Breast epithelium (tissue), 4 donors: ENCODE measurements at places on chromosomes 3 and 15. TPM values are rescaled to one million over a fixed set of nuclear protein-coding genes. Genes with fewer than 3 reads are reported as not detected.
A peak's percentile ranks its signal among the peaks of the same experiment; 100 is the strongest.

DNA sequence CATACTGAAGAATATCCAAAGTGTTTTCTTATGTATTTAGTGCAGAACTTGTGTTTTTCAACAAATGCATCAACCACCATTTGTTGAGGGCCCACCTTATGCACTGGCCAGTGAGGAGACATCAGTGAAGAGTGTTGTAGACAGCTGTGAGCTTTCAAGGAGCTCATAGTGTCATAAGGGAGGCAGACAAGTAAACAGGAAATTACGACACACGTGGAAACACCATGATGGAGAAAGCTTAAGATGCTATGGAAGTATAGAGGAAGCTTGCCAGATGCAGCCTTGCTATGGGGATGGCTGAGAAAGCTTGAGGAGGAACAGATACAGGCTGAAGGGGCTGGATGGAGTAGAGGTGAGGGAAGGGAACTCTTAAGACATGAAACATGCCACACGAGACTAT lies 50.8 kb upstream of the PSMD6 start:
- no peaks in the 10 kb centered on the region for H3K36me3 ChIP-seq
- H3K27me3 ChIP-seq, result no peaks in the 10 kb centered on the region
- no peak overlapping the region for H3K4me3 ChIP-seq
- H3K4me1 ChIP-seq, result no peaks in the 10 kb centered on the region

- H3K27ac ChIP-seq, result peak overlapping the region; percentile 99
- peak overlapping the region; percentile 79 for H3K4me3 ChIP-seq
- no peaks in the 10 kb centered on the region for H3K27me3 ChIP-seq
- no peaks in the 10 kb centered on the region for H3K36me3 ChIP-seq
- DNase-seq, result no peak
- no peaks in the 10 kb centered on the region for H3K4me1 ChIP-seq
Measured at GRCh38 chr15:96331945-96332636, 1.6 kb downstream of the NR2F2 start.

- no peak overlapping the region for H3K4me3 ChIP-seq
- no peak for DNase-seq
- no peaks in the 10 kb centered on the region for H3K27me3 ChIP-seq
- no peaks in the 10 kb centered on the region for H3K4me1 ChIP-seq
- H3K27ac ChIP-seq, result no peak overlapping the region
Measured at GRCh38 chr3:77464111-77464688, 424.3 kb downstream of the ROBO2 start.

DNA sequence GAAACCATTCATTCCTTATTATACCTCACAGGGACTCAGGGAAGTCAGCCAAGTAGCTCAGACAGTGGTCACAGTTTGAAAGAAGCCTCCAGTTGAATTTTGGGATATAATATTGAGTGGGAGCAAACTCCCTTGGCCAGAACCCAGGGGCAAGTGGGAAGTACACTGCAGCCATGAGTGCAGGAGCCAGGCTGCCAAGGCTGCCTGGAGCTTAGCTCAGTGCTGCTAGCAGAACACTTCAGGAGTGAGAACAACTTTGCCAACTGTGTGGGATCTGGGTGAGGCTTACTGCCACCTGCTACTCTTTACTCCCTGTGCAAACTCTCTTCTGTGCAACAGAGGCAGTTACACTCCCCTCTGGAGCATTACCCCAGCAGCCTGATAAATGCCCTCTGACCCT lies 4.6 kb downstream of the OR5K3 start:
- no peaks in the 10 kb centered on the region for H3K36me3 ChIP-seq
- no peaks in the 10 kb centered on the region for H3K4me1 ChIP-seq
- no peak overlapping the region for H3K4me3 ChIP-seq
- no peak overlapping the region for H3K27ac ChIP-seq
- DNase-seq, result no peak

GRCh38 chr15:71757741-71758530 lies 52.4 kb upstream of the NR2E3 start:
- DNase-seq, result no peak
- H3K27ac ChIP-seq, result no peak overlapping the region
- no peaks in the 10 kb centered on the region for H3K4me1 ChIP-seq
- H3K4me3 ChIP-seq, result no peak overlapping the region

DNA sequence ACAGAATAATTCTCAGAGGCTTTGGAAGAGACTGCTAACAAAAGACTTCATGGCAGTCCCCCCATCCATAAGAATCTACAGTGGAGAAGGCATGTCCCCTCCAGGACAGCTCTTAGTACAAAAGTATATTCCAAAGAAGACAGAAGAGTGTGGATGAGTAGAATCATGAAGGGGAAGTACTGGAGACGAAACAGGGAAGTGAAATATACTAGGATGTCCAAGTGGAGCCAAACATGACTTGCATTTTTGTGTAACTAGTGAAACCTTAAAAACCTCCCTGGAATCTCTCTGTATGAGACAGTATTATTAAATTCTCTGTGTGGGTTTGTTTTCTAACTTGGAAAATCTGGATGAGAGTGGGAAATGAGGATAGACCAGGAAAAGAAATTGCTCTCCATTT lies 312.4 kb downstream of the RSL24D1 start:
- no peaks in the 10 kb centered on the region for H3K4me1 ChIP-seq
- H3K27me3 ChIP-seq, result no peaks in the 10 kb centered on the region
- no peak for DNase-seq

DNA sequence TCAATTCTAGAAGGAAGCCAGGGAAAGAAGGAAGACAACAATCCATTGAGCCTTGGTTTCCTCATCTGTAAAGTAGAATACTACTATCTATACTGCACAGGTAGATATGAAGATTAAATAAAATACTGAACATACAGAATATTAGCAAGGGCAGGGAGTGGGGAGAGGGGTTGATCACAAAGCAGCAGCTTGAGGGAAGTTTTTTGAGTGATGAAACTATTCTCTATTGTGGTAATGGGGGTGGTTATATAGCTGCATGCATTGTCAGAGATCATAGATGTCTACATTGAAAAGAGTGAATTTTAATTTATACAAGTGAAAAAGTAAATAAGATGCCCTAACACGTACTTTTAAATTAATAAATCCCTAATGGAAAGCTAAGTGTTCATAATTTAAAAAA lies 242.6 kb upstream of the LRTM1 start:
- H3K27ac ChIP-seq, result no peak overlapping the region
- no peaks in the 10 kb centered on the region for H3K4me1 ChIP-seq

GRCh38 chr15:71066983-71067382 lies 48.3 kb upstream of the THSD4 start:
- DNase-seq, result no peak
- H3K36me3 ChIP-seq, result no peaks in the 10 kb centered on the region
- H3K4me3 ChIP-seq, result no peak overlapping the region

DNA sequence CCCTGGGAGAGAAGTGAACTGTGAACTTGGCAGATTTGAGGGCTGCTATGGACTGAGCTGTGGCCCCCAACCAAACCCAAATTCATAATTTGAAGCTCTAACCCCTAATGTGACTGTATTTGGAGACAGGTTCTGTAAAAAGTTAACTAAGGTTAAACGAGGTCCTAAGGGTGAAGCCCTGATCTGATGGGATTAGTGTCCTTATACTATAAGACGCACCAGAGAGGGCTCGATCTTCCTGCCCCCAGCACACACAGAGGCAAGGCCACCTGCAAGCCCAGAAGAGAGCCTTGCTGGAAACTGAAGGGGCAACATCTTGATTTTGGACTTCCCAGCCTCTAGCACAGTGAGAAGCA lies 34.0 kb downstream of the TKT start:
- H3K27me3 ChIP-seq, result no peaks in the 10 kb centered on the region
- H3K36me3 ChIP-seq, result peaks cover 5% of the 10 kb centered on the region
- H3K27ac ChIP-seq, result no peak overlapping the region
- no peak overlapping the region for H3K4me3 ChIP-seq
- H3K4me1 ChIP-seq, result no peaks in the 10 kb centered on the region
- no peak for DNase-seq

- no peak overlapping the region for H3K27ac ChIP-seq
- DNase-seq, result no peak
- H3K27me3 ChIP-seq, result no peaks in the 10 kb centered on the region
Measured at GRCh38 chr3:176296066-176296597, 901.1 kb downstream of the TBL1XR1 start.

DNA sequence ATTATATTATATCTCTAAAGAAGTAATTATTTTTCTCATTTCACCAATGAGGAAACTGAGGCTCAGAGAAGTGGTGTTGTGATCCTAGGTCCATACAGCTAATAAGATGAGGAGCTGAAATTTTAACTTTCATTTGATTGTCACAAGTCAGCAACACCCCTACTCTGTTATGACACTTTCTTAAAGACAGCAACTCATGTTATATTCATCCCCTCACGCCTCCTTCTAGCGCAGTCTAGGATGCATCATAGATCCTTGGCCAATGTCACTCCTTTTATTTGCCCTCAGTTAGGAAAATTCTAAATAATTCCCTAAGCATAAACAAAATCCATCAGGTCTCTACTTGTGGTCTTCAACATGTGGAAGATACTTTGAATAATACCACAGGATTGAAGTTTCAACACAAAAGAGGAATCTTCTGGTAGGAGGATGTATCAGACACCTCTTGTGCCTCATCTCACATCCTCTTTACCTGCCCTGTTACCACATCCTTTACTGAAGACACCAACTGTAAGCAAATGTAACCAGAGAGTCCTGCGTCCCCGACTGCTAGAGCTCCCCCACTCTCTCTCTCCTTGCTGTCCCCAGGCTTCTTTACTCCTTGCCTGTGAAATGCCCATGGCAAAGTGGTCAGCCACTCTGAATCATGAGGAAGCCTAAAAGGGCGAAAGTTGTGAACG lies 53.7 kb downstream of the TRIM42 start:
- no peak for DNase-seq
- H3K27ac ChIP-seq, result no peak overlapping the region
- H3K4me1 ChIP-seq, result no peaks in the 10 kb centered on the region
- H3K4me3 ChIP-seq, result no peak overlapping the region
- H3K36me3 ChIP-seq, result no peaks in the 10 kb centered on the region
- no peaks in the 10 kb centered on the region for H3K27me3 ChIP-seq

GRCh38 chr3:20258371-20258770 lies 72.4 kb upstream of the SGO1 start:
- no peaks in the 10 kb centered on the region for H3K27me3 ChIP-seq
- H3K4me1 ChIP-seq, result no peaks in the 10 kb centered on the region
- no peaks in the 10 kb centered on the region for H3K36me3 ChIP-seq
- no peak for DNase-seq
- no peak overlapping the region for H3K27ac ChIP-seq

DNA sequence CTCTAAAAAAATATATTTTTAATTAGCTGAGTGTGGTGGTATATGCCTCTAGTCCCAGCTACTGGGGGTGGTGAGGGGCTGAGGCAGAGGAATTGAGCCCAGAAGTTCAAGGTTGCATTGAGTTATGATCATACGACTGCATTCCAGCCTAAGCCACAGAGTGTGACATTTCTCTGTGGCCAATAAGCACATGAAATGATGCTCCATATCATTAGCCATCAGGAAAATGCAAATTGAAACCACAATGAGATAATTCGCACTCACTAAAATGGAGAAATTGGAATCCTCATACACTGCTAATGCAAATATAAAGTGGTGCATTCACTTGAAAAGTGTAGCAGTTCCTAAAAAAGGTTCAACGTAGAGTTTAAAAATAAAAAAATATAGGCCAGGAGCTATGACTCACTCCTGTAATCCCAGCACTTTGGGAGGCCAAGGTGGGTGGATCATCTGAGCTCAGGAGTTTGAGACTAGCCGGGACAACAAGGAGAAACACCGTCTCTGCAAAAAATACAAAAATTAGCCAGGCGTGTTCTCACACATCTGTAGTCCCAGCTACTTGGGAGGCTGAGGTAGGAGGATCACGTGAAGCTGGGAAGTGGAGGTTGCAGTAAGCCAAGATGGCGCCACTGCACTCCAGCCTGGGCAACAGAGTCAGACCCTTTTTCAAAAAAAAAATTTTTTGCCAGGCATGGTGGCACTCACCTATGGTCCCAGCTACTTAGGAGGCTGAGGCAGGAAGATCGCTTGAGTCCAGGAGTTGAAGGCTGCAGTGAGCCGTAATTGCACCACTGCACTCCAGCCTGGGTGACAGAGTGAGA lies 35.2 kb downstream of the IFT122 start:
- H3K27ac ChIP-seq, result no peak overlapping the region
- no peak overlapping the region for H3K4me3 ChIP-seq
- no peaks in the 10 kb centered on the region for H3K36me3 ChIP-seq
- no peaks in the 10 kb centered on the region for H3K4me1 ChIP-seq

- H3K4me3 ChIP-seq, result no peak overlapping the region
- H3K36me3 ChIP-seq, result no peaks in the 10 kb centered on the region
- H3K27ac ChIP-seq, result no peak overlapping the region
- no peak for DNase-seq
- H3K27me3 ChIP-seq, result no peaks in the 10 kb centered on the region
Measured at GRCh38 chr15:36880913-36881460, 219.4 kb downstream of the MEIS2 start.

- H3K27ac ChIP-seq, result no peak overlapping the region
- no peaks in the 10 kb centered on the region for H3K27me3 ChIP-seq
- no peaks in the 10 kb centered on the region for H3K4me1 ChIP-seq
- DNase-seq, result no peak
- no peak overlapping the region for H3K4me3 ChIP-seq
- H3K36me3 ChIP-seq, result no peaks in the 10 kb centered on the region
Measured at GRCh38 chr3:43400781-43401730, 114.7 kb downstream of the SNRK start.

- H3K27me3 ChIP-seq, result no peaks in the 10 kb centered on the region
- H3K4me1 ChIP-seq, result no peaks in the 10 kb centered on the region
- H3K27ac ChIP-seq, result no peak overlapping the region
- DNase-seq, result no peak
- H3K36me3 ChIP-seq, result no peaks in the 10 kb centered on the region
Measured at GRCh38 chr15:41169781-41170180, 53.7 kb upstream of the INO80 start.

GRCh38 chr3:14274999-14275961 lies 96.7 kb downstream of the LSM3 start:
- DNase-seq, result no peak
- H3K36me3 ChIP-seq, result no peaks in the 10 kb centered on the region
- no peak overlapping the region for H3K4me3 ChIP-seq
- H3K27ac ChIP-seq, result no peak overlapping the region

- H3K4me1 ChIP-seq, result no peaks in the 10 kb centered on the region
- DNase-seq, result no peak
- no peaks in the 10 kb centered on the region for H3K27me3 ChIP-seq
- no peak overlapping the region for H3K27ac ChIP-seq
Measured at GRCh38 chr3:102544741-102545140, 109.9 kb downstream of the ZPLD1 start.

DNA sequence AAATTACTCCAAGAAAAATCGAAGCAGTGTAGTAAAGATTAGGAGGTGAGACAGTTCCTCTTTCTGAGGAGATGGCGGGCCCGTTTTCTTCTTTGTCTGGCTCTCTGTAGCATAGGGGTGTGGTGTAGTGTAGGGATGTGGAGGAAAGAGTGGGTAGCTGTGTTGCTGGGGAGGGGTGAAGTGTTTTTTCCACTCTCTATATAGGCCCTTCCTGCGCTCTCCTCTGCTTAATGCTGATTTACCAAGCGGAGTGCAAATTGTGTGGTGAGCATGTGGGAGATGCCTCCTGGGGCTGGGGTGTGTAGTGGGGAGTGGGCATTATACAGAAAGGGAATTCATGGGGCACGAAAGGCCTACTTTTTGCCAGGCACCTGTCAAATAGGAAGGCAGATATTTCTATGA lies 94.9 kb downstream of the ST6GAL1 start:
- DNase-seq, result no peak
- H3K4me1 ChIP-seq, result no peaks in the 10 kb centered on the region
- H3K36me3 ChIP-seq, result no peaks in the 10 kb centered on the region
- no peak overlapping the region for H3K4me3 ChIP-seq
- no peaks in the 10 kb centered on the region for H3K27me3 ChIP-seq

AP2M1 gene
- 204 TPM for total RNA-seq

FMN1 gene
- 56.8 TPM for total RNA-seq

RASA2 gene
- total RNA-seq, result 15.2 TPM

ZNF654 gene
- total RNA-seq, result 16.5 TPM

GASK1A gene
- total RNA-seq, result 10.1 TPM

GOLGA6L9 gene
- total RNA-seq, result 7.5 TPM

HDC gene
- total RNA-seq, result not detected

TMEM158 gene
- total RNA-seq, result 1.0 TPM

IMPG2 gene
- total RNA-seq, result 0.33 TPM
